ENCODE measurements at places on chromosomes 1 and 21.

DNA sequence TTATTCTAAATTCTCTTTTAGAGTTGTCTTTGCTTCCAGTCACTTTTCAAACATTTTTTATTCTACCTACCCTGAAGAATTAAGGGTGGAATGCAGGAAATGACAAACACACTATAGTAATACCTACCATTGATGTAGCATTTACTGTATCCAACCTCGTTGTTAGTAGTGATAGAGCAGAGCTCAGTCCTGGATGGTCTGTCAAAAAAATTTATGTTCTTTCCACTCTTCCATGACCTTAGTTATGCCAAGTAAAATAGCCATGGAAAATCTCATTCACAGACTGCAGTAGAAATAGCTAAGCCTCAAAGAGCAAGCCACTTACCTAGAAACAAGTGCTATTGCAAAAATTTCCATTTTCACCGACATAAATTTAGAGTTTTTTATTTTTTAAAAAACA is 74.6 kb downstream of the CRB1 start:
- no peak for DNase-seq

DNA sequence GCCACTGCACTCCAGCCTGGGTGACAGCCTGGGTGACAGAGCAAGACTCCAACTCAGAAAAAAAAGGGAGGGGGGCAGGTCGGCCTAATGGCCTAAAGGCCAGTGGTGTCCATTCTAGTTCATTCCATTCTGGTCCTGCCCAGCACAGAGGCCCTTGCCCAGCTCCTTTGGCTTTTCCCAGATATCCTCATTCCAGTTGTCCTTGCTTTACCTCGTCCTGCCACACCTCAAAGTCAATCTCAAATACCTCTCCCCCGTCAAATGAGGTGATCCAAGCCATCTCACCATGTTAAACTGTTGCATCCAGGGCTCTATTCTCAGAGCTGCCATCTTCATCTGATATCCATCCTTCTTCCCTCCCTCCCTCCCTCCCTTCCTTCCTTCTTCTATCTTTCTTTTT is 19.9 kb upstream of the PIK3CD start:
- DNase-seq: no peak

DNA sequence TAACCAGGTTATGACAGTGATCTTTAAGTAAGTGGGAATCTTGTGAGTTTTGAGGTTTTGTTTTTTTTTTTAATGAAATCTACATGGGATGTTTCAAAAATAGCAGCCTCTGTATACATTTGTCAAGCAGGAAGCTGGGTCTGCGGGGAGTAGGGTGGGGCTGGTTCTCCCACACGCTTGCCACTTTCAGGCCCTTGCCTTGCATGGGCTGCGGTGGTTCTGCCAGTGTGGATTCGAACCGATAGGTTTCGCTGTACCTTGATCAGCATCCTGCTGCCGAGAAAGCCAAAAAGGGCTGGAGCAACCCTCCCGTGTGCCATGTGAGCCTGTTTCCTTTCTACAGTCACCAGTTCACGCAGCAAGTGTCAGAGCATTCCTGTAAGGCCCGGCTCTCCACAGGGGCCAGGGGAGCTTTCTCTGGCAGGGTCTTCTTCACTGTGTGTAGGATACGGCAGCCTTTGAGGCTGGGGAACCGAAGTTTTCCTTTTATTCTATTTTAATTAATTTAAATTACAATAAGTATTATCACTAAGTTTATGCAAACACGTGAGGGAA is 79.2 kb upstream of the SAMD11 start:
- DNase-seq: no peak

- DNase-seq: no peak
These were observed 121.9 kb downstream of the KCNT2 start for GRCh38 chr1:196486346-196486745.

DNA sequence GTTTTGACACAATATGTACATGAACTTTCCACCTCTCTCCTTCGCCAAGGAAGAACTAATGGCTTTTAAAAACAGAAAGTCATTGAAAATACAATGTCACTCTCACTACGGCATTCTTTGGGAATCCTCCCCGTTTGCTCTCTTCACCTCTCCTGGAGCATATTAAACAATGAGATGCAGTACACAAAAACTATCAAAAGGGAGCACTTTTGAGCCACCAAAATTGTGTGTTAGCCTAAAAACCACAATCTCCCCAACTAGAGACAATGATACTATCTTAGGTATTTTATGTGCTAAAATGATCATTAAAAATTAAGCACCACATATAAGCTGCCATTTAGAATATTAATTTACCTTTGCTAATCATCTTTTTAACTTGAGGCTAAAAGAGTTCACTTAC is 425.5 kb downstream of the KCTD3 start:
- DNase-seq: no peak

- DNase-seq: no peak
These were observed 39.5 kb downstream of the CTNNBIP1 start for GRCh38 chr1:9870572-9870971.

GRCh38 chr1:220575718-220576497 is 48.0 kb downstream of the MARK1 start:
- no peak for DNase-seq

DNA sequence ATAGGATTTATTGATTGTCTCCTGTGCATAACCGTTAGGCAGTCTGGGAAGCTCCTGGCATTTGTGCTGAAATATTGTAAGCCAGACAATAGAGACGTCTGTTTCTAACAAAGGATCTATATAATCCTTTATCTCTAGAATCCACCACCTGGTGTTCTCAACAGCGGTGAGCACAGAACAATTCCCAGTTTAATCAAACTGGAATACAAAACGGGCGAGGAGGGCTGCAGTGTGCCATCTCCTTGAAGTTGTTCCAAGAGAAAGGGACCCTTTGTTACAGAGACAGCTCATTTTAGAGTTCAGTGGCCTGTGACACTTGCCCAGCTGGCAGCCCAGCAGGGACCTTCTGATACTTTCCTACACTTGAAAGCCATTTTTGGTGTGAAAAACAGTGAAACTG is 162.8 kb upstream of the IVNS1ABP start:
- no peak for DNase-seq

- DNase-seq: no peak
These were observed 46.7 kb upstream of the LAMC2 start for GRCh38 chr1:183139281-183139942.

DNA sequence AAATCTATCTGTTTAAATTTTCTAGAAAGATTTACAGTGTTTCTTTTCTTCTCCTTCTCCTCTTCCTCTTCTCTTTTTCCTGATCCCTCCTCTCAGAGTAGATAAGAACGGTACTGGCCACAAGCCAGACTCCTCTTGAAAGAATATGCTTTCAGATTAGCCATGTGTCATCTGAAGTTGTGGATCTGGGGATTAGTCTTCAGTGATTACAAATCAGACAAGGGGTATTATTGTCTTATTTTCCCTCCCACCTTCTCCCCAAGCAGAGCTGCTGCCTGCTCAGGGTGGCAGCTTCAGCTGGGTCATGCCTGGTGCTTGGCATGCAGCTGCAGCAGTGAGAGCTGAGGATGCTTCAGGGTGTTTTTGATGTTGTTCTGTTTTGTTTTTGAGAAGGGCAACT is 42.7 kb downstream of the SGIP1 start:
- DNase-seq: no peak

GRCh38 chr21:35281956-35282355 is 232.9 kb upstream of the RUNX1 start:
- DNase-seq: no peak

- no peak for DNase-seq
These were observed 65.9 kb downstream of the KCNAB2 start for GRCh38 chr1:6111571-6111970.

GRCh38 chr21:44749759-44750674 is 38.6 kb upstream of the TSPEAR start:
- DNase-seq: no peak

GRCh38 chr1:228794810-228795209 is 59.5 kb downstream of the RHOU start:
- DNase-seq: no peak

GRCh38 chr1:245484176-245484575 is 329.4 kb downstream of the KIF26B start:
- DNase-seq: no peak

DNA sequence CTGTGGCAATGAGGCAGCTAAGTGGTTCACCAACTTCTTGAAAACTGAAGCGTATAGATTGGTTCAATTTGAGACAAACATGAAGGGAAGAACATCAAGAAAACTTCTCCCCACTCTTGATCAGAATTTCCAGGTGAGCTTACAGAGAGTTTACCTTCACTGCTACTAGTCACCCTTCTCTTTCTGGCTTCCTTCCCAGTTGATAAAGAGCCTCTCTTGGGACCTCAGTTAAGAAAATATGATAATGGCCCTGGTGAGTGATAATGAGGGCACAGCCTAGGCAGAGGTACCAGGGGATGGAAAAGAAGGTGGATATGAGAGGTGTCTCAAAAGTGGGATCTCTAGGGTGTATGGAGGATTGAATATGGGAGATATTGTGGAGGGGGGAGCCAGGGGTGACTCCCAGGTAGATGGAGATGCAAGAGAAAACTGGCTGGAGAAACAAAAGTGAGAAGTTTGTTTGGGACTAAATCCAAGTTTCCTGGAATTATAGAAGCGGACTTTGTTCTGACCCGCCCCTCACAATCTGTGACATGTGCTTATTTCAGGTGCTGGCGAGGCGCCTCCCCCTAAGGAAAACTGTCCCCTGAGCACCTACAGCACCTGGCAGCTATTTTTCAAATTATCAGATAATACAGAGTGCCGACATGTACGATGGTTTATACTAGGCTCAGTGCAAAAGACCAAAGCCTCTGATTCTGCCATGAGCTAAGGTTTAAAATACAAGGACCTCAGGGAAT is 13.7 kb downstream of the MTARC2 start:
- no peak for DNase-seq

DNA sequence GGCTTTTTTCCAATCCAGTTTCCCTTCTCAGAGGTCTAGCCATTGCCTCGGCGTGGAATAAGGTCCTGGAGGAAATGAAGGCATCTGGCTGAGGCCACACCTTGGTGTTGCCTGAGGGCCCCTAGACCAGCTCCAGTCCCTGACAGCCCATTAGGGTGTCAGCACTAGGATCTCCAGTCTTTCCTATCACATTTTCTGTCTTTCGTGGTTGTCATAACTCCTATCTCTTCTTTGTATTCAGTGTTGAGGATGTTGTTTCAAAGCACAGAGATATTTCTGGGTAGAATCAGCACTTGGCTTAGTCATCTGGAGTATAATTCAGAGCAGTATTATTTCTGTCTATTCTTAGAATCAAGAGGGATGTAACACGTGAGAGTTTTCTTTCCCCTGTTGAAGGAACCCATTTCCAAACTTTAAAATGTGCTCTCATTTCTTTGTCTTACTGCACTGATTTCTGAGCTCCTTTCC is 844.3 kb downstream of the KCNT2 start:
- no peak for DNase-seq

- DNase-seq: no peak
These were observed 21.5 kb downstream of the SPATA6 start for GRCh38 chr1:48450505-48450904.

DNA sequence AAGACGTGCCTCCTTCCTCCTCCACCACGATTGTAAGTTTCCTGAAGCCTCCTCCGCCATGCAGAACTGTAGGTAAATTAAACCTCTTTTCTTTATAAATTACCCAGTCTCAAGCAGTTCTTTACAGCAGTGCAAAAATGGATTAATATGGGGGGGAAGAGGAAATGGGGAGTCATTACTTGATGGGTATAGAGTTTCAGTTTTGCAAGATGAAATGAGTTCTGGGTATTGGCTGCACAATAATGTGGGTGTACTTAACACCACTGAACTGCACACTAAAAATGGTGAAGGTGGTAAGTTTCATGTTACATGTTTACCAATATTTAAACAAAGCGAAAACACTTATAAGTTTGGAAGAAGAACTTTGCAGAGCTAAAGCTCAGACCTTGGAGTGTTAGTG is 24.3 kb upstream of the DISP1 start:
- DNase-seq: no peak

DNA sequence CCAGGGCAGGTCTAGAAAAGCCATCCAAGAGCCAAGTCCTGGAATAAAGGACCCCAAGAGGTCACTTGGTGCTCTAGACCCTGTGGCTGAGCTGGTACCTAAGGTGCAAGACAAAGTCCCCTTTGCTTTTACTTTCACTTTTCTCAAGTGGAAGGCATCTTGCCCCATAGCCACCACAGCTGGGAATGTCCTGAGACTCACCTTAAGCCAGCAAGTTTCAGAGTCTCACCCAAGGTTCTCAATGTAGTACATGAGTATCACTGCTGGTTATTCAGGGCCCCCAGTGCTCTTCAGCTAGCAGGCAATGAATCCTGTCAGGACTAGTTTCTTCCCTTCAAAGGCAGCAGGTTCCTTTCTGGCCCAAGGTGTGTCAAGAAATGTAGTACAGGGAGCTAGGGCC is 67.5 kb downstream of the UROD start:
- no peak for DNase-seq

GRCh38 chr1:183598386-183598785 is 8.1 kb upstream of the NCF2 start:
- DNase-seq: no peak

DNA sequence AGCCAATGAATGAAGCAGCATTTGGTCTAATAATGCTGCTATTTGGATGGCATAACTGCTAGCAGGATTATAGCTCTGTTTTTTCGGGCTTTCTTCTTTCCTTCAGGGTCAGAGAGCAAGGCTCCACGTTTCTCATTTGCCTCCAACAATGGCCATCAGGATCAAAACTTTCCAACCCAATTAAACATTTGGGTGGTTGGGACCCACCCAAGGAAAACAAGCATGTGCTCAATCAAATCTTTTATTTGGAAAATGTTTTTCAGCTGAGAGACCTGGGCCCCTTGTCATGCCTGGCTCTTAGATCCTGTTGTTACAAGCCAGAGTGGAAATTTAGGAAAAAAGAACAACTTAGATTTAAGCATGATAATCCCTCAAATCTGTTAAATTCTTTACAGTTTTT is 373.1 kb upstream of the USP24 start:
- no peak for DNase-seq

DNA sequence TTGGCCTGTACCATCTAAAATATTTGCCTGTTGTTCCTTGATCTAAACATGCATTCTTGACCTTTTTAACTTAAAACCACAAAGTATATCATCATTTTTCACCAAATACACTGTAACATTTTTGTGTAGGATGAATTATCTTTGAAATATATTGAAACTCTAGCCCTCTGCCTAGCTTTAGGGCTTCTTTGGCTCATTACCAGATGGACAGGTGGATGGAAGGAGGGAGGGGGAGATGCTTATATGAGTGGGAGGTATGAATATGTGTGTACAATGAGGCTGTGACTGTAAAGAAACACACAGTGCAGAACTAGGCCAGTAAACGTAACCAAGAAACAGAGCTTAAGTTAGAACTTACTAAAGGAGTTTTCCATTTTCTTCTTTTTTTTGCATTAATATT is 118.5 kb downstream of the ESRRG start:
- no peak for DNase-seq

All from T-helper 2 cell (primary cell).